ENCODE measurements at places on chromosomes 1 and 21.

DNA sequence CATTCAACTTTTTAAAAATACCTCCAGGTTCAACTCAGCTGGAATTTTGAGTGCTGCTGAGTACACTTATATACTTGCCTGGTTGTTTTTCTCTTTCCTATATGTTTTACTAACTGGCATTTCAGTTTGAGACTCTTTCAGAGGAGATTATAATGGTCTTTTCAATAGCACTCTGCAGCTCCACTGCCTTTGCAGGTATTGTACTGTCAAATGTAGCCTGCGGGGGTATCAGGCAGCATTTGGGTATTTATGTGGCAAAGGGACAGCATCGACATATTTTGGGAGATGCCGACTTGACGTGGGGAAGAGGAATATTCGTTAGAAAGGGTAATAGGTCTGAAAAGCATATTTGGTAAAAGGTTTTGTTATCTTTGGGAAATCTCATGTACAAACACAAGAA, 11.1 kb upstream of the TGFBR3 start:
- no peak for DNase-seq

DNA sequence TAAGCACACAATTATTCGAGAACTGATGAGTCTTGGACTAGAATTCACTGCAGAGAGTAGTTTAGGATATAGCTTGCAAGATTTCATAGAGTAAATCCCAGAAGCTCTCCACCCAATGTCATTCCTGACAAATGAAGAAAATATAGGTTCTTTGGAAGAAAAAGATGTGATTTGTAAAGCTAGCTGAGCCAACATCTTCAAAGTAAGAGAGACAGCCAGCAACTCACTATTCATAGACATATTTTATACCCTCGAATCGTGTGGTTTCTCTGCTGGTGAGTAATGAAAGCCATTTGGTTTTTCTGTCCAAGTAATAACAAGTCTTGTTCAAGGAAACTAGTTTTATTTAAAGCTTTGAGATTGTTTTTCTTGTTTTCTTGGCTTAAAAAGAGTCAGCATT, 165.7 kb upstream of the SYT6 start:
- no peak for DNase-seq

DNA sequence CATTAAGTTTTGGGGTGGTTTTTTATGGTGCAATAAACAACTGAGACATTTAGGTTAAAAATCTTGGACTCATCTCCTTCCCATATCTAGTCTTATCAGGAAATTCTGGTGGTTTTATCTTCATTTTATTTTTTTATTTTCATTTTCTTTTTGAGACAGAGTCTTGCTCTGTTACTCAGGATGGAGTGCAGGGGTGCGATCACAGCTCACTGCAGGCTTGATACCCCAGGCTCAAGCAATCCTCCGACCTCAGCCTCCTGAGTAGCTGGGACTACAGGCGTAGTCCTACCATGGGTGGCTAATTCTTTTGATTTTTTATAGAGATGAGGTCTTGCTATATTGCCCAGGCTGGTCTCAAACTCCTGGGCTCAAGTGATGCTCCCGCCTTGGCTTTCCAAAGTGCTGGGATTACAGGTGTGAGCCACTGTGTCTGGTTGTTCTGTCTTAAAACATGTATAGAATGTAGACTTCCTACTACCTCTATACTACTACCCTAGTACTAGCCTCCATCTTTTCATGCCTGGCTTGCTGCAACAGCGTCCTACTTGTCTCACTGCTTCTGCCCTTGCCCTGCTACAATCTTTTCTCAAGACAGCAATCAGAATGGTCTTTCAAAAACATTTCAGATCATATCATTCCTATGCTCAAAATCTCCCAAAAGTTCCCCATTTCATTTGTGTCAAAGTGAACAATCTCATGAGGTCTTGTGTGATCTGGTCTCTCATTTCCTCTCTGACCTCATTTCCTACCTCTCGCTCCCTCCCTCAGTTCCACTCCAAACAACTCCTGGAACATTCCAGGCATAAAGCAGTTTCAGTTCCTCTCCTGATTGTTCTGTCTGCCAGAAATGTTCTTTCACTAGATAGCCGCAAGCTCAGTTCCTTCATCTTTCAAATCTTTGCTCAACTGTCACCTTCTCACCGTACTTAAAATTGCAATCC, 5.9 kb upstream of the FCGR2A start:
- no peak for DNase-seq

DNA sequence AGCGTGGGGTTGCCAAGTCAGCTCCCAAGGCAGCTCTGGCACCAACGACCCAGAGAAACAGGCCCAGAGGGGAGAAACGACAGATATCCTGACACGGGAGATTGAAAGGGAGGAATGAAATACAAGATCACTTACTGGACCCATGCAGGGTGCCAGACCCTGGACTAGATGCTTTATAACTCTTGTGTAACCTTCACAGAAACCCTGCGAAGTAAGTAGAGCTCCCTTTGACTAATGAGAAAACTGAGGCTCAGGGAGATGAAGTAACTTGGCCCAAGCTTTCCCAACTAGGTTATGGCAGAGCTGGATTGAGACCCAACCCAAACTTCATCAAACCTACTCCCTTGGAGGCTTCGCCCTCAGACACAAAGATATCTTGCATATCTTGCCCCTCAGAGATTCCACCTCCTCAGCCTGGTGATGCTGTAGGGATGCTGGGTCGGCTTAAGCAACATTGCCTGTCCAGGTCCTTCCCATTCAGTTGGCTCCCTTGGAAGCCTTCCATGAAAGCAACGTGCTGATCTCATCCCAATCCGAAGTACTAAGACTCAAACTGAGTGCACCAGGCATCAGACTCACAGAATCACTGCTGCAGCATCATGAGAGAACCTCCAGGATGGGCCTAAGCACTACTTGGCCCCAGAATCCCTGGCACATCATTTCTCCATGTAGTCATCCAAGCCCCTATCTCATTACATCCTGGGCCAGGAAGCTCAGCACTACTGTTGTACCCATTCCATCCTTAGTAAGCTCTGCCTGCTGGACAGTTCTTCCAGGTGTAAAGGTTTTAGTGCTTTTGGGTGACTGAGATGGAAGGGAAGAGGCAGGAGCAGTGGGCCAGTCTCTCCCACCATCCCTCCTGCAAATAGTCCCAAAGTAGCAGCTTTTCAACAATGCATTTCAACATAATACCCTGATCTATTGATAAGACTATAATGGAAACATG, 1.1 kb upstream of the IGSF9 start:
- no peak for DNase-seq

GRCh38 chr1:17682400-17682799, 72.7 kb upstream of the ACTL8 start:
- no peak for DNase-seq

Data from activated CD4-positive, alpha-beta T cell treated with anti-CD3 and anti-CD28 coated beads, Interleukin-2, amount 50 U/mL, for 4 hours (primary cell).